ENCODE measurements at places on chromosomes 7 and 10.

- no peaks in the 10 kb centered on the region for H3K27me3 ChIP-seq
- H3K27ac ChIP-seq: no peak overlapping the region
- no peak overlapping the region for H3K4me3 ChIP-seq
- no peak for DNase-seq
- peaks cover 26% of the 10 kb centered on the region for H3K4me1 ChIP-seq
Observed at GRCh38 chr7:945147-945555, 9.3 kb downstream of the ADAP1 start.

GRCh38 chr7:41183741-41184140 is 519.1 kb downstream of the INHBA start:
- H3K4me1 ChIP-seq: no peaks in the 10 kb centered on the region
- no peak overlapping the region for H3K27ac ChIP-seq
- no peak for DNase-seq
- H3K27me3 ChIP-seq: peaks cover 3% of the 10 kb centered on the region
- H3K36me3 ChIP-seq: no peaks in the 10 kb centered on the region

GRCh38 chr10:120657371-120657770 is 193.8 kb upstream of the WDR11 start:
- no peak for DNase-seq
- H3K27ac ChIP-seq: no peak overlapping the region
- no peaks in the 10 kb centered on the region for H3K36me3 ChIP-seq
- no peaks in the 10 kb centered on the region for H3K4me1 ChIP-seq
- peaks cover 7% of the 10 kb centered on the region for H3K27me3 ChIP-seq
- no peak overlapping the region for H3K4me3 ChIP-seq

DNA sequence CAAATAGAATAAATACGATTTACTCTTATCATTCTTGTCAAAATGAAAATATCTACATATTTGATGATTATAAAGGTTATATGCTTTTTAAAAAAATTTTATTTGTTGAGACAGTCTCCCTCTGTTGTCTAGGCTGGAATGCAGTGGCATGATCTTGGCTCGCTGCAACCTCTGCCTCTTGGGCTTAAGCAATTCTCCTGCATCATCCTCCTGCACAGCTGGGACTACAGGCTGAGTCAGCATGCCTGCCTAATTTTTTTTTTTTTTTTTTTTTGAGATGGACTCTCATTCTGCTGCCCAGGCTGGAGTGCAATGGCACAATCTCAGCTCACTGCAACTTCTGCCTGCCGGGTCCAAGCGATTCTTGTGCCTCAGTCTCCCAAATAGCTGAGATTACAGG is 48.9 kb downstream of the PUS7 start:
- no peak for DNase-seq
- H3K4me1 ChIP-seq: no peaks in the 10 kb centered on the region
- peaks cover 33% of the 10 kb centered on the region for H3K36me3 ChIP-seq
- no peak overlapping the region for H3K4me3 ChIP-seq

DNA sequence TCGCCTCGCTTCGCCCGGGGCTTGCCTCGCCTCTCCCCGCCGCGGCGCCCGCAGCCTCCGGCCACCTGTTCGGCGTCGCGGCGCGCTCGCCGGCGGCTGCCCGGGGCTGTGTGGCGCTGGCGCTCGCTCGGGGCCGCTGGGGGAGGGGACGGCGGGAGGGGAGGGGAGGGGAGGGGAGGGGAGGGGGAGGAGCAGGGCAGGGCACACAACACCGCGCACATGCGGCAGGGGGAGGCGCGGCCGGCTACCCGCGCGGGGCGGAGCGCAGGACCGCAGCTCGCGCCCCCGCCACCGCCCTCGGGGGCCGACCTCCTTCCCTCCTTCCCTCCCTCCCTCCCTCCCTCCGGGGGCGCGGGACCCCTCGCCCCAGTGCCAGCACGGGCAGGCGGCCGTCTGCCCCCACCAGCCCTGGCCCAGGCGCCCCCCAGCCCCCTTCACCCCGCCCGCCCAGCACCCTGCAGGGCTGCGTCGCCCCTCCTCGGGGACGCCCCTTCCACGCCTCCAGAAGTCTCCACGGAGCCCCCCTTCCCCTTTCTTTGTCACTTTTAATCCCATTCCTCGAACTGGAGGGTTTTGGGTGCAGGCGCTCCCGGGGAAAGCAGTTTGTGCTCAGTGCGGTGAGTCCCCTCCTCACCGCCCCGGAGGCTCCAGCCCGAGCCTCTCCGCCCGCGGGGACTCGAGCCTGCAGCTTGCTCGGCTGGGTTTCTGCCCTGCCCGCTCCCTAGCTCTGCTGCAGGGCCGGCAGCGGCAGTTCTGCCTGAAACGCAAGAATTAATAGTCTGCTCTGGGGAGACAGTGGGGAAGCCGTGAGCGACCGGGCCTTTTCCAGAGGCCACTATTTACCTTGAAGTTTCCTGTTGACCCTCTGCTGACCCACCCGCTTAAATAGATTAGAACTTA is at the start of gene PARD3:
Gene PARD3, minus strand, starts transcription at position 112 of the 900 bp plus-strand sequence. CDS start 301 bp downstream, outside the sequence.
- H3K4me3 ChIP-seq: peak within 1 kb of the TSS; percentile 65
- H3K4me1 ChIP-seq: peaks cover 9% of the 10 kb centered on the region
- no peak within 1 kb of the TSS for H3K27ac ChIP-seq
- no peaks in the 10 kb centered on the region for H3K36me3 ChIP-seq

GRCh38 chr10:52644373-52645186 is 128.0 kb downstream of the MBL2 start:
- peak; percentile 1 for DNase-seq
- no peak overlapping the region for H3K4me3 ChIP-seq
- H3K4me1 ChIP-seq: no peaks in the 10 kb centered on the region
- no peaks in the 10 kb centered on the region for H3K27me3 ChIP-seq

DNA sequence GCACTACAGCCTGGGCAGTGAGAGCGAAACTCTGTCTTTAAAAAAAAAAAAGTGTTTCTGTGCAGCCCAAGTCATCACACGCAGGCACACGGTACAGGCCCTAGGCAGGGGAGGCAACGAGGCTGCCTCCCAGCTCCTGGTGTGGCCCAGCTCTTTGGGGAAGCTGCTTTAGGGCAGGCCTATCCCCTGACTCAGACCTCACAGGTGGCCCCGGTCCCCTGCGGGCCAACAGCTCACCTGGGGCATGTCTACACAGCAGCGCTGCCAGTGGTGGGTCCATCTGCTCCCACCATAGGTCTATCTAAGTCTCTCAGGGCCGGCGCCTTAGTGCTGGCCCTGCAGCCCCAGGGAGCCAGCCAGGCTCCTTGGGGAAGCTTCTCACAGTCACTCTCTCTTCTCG is 31.4 kb downstream of the ZAN start:
- no peaks in the 10 kb centered on the region for H3K27me3 ChIP-seq
- H3K27ac ChIP-seq: no peak overlapping the region
- H3K4me1 ChIP-seq: no peaks in the 10 kb centered on the region
- no peaks in the 10 kb centered on the region for H3K36me3 ChIP-seq
- no peak overlapping the region for H3K4me3 ChIP-seq

DNA sequence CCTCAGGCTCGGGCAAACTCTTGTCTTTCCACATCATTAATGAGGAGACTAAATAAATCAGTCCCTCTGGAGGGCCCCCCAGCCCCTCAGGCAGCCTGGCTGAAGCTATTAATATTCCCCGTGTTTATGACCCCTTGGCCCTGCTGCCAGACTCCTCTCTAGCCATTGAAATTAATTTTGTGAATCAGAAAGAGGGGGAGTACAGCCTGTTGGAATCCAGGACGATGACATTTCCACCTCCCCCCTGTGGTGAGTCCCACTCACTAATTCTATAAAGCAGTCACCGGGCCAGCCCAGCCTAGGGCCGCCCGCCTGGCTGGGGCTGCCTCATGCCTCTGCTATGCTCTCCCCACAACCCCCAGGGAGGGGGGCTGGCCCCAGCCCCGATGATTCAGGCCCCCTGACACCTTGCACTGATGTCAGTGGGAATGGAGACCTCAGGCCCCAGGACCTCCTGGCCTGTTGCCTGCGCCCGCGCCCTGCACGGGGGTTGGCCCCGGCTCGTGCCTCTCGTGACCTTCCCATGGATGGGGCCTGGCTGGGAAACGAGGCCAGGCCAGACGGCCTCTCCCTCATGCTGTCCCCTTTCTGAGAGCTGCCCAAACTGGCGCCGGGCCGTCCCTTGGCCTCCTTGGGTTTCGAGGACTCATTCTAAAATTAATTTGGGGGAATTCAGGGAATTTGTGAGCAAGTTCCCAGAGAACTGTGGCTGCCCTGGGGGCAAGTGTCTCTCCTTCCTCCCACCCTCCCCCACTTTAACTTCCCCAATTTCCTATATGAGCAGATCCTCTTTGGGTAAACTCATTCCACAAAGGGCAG is 34.0 kb downstream of the TMEM270 start:
- no peaks in the 10 kb centered on the region for H3K27me3 ChIP-seq
- H3K4me1 ChIP-seq: peaks cover 7% of the 10 kb centered on the region
- no peak overlapping the region for H3K27ac ChIP-seq
- H3K36me3 ChIP-seq: no peaks in the 10 kb centered on the region
- no peak overlapping the region for H3K4me3 ChIP-seq

DNA sequence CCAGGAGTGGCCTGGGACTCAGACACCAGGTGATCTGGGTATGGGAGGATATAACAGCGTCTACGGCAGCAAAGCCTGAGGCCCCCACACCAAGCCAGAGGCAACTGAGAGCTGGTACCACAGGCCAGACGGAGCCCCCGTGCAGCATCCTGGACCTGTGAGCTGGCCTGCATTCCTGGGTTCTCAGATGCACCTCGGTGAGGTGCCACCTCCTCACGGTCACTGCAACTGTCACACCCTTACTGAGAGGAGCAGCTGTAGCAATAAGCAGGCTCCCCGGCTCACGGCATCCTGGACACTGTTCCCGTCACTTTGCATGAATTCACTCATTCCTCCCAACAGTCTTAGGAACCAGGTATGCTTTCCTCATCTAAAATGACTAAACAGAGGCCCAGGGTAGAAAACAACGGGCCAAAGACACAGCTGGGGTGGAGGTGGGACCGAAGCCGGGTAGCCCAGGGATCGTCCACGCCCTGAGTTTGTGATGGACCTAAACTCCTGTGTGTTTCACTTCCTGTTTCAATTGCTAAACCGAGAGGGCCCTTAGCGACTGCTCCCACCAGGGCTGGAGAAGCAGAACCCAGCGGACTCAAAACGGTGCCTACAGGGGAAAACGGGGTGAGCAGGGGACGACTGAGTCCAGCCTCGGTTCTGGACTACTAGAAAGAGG is 98.7 kb downstream of the CTBP2 start:
- DNase-seq: no peak
- H3K4me3 ChIP-seq: no peak overlapping the region
- peaks cover 18% of the 10 kb centered on the region for H3K4me1 ChIP-seq
- no peaks in the 10 kb centered on the region for H3K36me3 ChIP-seq
- no peak overlapping the region for H3K27ac ChIP-seq

- DNase-seq: no peak
- peaks cover 20% of the 10 kb centered on the region for H3K36me3 ChIP-seq
- no peak overlapping the region for H3K27ac ChIP-seq
Observed at GRCh38 chr7:92956575-92956974, 120.2 kb upstream of the CDK6 start.

GRCh38 chr7:27169658-27170425 is 4.3 kb downstream of the HOXA10 start:
- DNase-seq: no peak
- no peak overlapping the region for H3K4me3 ChIP-seq
- H3K36me3 ChIP-seq: no peaks in the 10 kb centered on the region
- peaks cover 27% of the 10 kb centered on the region for H3K4me1 ChIP-seq

- H3K27me3 ChIP-seq: no peaks in the 10 kb centered on the region
- H3K36me3 ChIP-seq: peaks cover 71% of the 10 kb centered on the region
- H3K4me1 ChIP-seq: peaks cover 86% of the 10 kb centered on the region
- DNase-seq: no peak
Observed at GRCh38 chr7:39637963-39638485, 14.7 kb downstream of the RALA start.

GRCh38 chr7:2568521-2569223 is 9.9 kb downstream of the IQCE start:
- H3K27me3 ChIP-seq: no peaks in the 10 kb centered on the region
- H3K4me1 ChIP-seq: peaks cover 6% of the 10 kb centered on the region
- no peaks in the 10 kb centered on the region for H3K36me3 ChIP-seq
- H3K4me3 ChIP-seq: no peak overlapping the region

GRCh38 chr7:149422914-149423301 is 38.0 kb downstream of the ZNF777 start:
- peak overlapping the region; percentile 53 for H3K4me3 ChIP-seq
- peak overlapping the region; percentile 29 for H3K27ac ChIP-seq
- peak; percentile 37 for DNase-seq
- no peaks in the 10 kb centered on the region for H3K36me3 ChIP-seq
- H3K4me1 ChIP-seq: peaks cover 5% of the 10 kb centered on the region
- H3K27me3 ChIP-seq: peaks cover 4% of the 10 kb centered on the region

- H3K4me3 ChIP-seq: peak overlapping the region; percentile 95
- peaks cover 26% of the 10 kb centered on the region for H3K36me3 ChIP-seq
- peaks cover 36% of the 10 kb centered on the region for H3K4me1 ChIP-seq
- peak overlapping the region; percentile 99 for H3K27ac ChIP-seq
- H3K27me3 ChIP-seq: no peaks in the 10 kb centered on the region
Observed at GRCh38 chr10:61902445-61903220, 1.1 kb downstream of the ARID5B start.

- H3K27me3 ChIP-seq: peaks cover 75% of the 10 kb centered on the region
- H3K4me3 ChIP-seq: peak overlapping the region; percentile 67
- H3K27ac ChIP-seq: no peak overlapping the region
- H3K4me1 ChIP-seq: no peaks in the 10 kb centered on the region
Observed at GRCh38 chr7:33904681-33905388, 504 bp upstream of the BMPER start.

GRCh38 chr7:115906731-115907130 is 123.8 kb downstream of the TFEC start:
- no peaks in the 10 kb centered on the region for H3K4me1 ChIP-seq
- DNase-seq: no peak
- no peaks in the 10 kb centered on the region for H3K36me3 ChIP-seq
- no peaks in the 10 kb centered on the region for H3K27me3 ChIP-seq
- H3K4me3 ChIP-seq: no peak overlapping the region

GRCh38 chr10:110836706-110837105 is 35.0 kb upstream of the PDCD4 start:
- peaks cover 3% of the 10 kb centered on the region for H3K36me3 ChIP-seq
- no peaks in the 10 kb centered on the region for H3K27me3 ChIP-seq
- no peak for DNase-seq
- H3K4me1 ChIP-seq: peaks cover 46% of the 10 kb centered on the region
- no peak overlapping the region for H3K4me3 ChIP-seq

- H3K4me3 ChIP-seq: no peak overlapping the region
- H3K36me3 ChIP-seq: no peaks in the 10 kb centered on the region
Observed at GRCh38 chr10:103042908-103043307, 124.8 kb downstream of the CNNM2 start.

- DNase-seq: no peak
- no peaks in the 10 kb centered on the region for H3K27me3 ChIP-seq
- peak overlapping the region; percentile 82 for H3K27ac ChIP-seq
Observed at GRCh38 chr7:21850531-21851285, 95.0 kb downstream of the CDCA7L start.

DNA sequence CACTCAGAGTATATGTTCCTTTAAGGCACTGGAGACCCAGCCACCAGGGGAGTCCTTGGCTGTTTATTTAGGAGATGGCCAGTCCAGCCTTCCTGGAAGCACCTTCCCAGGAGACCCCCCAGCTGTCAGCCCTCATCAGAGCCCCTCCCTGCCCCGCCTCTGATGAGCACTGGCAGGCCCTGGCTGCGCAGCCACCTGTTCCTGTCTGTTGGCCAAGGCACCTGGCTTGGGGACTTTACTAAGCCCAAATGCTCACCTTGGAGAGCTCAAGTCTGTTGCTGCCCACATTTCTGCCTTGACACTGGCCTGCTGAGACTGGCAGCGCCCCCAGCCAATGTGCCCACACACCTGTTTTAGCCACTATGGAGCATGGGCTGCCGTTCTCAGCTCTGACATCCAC is 124.7 kb downstream of the ELMO1 start:
- no peak overlapping the region for H3K4me3 ChIP-seq
- H3K27ac ChIP-seq: no peak overlapping the region
- H3K4me1 ChIP-seq: peaks cover 12% of the 10 kb centered on the region
- H3K36me3 ChIP-seq: peaks cover 34% of the 10 kb centered on the region
- no peak for DNase-seq
- no peaks in the 10 kb centered on the region for H3K27me3 ChIP-seq

- no peaks in the 10 kb centered on the region for H3K27me3 ChIP-seq
- peak; percentile 60 for DNase-seq
- H3K36me3 ChIP-seq: peaks cover 21% of the 10 kb centered on the region
- peaks cover 53% of the 10 kb centered on the region for H3K4me1 ChIP-seq
- peak overlapping the region; percentile 91 for H3K27ac ChIP-seq
- peak overlapping the region; percentile 94 for H3K4me3 ChIP-seq
Observed at GRCh38 chr10:74825371-74826141, 844 bp upstream of the KAT6B start.

Data from activated naive CD8-positive, alpha-beta T cell treated with anti-CD3 and anti-CD28 coated beads for 36 hours (primary cell).